ENCODE measurements at places on chromosomes 7 and 10.

DNA sequence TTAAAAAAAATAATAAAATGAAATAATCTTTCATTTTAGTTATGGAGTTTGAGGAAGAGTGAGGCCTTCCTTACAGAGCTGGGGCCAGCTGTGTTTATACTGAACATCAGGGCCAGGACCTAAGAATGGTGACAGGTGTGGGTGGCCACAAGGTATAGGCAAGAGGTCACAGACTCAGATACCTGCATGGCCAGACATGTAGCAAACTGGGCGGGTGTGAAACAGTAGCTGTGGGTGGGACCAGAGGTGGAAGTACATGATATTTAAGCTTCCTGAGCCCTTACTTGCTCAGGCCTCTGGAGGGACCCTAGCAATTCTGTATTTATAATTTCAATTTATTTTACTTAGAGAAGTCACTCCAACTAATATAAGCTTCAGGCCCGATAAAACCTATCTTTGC is 27.7 kb upstream of the CAMK1D start:
- no peak for DNase-seq

GRCh38 chr10:30540276-30540675 is 89.3 kb downstream of the LYZL2 start:
- no peak for DNase-seq

DNA sequence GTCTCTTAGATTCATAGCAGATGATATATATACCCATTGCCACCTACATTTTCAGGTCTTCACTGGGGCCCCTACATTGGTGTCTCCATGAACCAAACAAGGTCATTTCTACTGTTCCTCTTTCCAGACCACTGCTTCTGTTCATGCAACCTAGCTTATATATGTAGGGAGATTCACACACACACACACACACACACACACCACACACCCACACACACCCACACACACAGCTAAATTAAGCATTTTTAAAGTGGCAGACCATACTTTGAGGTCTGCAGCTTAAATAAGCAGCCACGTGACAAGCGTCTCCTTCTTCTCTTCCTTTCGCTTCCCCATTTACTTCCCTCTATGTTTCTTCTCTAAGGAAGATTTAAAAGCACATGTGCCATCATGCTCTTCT is 70.0 kb upstream of the CC2D2B start:
- no peak for DNase-seq

DNA sequence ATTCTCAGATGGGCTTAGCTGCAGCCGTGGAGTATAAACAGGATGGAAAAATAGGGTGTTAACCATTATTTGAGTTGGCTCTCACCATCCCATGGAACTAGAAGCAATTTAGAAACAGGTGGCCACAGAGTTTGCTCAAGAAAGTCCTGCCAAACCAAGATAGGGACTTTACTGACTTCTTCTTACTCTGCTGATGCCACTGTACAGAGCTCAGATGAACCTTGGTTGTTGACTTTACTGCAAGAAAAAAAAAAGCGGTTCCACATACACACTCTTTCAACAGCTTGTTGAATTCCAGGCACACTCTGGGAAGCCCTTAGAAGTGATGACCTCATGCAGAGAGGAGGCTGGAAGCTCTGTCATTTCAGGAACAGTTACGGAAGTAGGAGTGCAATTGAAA is 753.4 kb downstream of the NRG3 start:
- no peak for DNase-seq

- no peak for DNase-seq
These were observed 4.0 kb downstream of the WIPF3 start for GRCh38 chr7:29810297-29810696.

DNA sequence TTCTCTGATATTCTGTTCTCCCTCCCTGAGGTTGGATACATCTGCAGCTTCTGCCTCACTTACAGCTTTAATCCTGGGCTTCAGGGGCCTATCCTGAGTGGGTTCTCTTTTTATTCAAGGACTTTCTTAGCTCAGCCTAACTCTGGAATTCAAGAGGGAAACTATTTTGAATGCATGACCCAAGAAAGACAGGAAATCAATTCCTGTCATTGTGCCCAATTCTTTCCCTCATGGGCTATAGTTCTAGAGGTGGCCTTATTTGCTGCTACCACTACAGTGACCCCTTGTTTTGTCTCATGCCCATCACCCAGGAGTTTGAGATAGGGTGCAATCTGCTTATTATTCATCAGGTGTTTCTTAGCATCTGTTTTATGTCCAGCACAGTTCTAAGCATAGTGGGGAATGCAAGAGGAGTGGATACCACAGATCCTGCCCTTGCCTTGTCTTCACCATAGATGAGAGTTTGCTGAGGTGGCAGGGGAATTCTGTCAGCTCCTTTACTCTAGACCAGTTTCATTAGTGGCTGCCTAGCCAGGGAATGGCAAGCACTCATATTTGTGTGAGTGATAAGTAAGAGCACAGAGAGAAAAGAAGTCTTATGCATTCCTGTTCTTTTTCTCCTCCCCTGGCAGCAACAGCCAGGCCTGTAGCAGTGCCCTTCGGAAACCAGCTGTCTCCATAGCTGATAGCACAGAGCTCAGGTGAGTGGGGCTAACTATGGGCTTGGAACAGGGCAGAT is 19.4 kb downstream of the STRIP2 start:
- DNase-seq: no peak

- no peak for DNase-seq
These were observed 253.4 kb downstream of the GALNT17 start for GRCh38 chr7:71385330-71385729.

DNA sequence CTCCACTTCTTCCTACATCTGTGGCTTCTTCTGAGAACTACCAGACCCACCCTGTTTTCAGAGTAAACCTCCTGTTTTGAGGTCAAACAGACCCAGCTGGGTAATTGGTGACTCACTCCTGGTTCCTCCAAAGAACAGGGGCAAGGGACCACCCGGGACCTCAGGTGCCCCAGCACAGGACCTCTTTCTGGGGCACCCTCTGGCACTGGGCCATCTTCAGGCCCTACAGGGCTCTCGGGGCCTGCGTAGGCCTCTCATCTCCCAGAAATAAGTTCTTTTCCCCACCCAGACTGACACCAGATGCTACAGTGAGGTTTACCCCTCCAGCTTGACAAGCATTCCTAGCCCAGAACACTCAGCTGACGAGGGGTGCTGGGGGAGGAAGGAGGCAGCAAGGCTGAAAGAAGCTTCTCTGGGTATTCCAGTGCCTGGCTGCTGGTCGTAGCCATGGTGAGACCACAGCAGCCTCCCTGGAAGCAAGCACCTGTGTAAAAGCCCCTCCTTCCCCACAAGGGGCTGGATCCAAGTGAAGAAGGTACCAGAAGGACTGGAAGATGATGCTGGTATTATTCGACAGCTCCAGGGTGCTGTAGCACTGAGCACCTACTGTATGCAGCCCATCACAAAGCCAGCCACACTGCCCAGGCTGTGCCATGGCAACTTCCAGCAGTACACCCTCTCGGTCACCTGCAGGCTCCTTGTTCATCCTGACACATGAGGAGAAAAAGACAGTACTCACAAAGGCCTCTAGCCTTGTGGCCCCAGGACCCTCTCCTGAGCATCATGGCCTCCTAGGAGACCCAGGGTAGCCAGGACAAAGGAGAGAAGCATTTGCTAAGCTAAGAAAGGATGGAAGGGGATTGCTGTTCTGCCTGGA is 47.4 kb downstream of the ALOX5 start:
- DNase-seq: peak; percentile 35

- no peak for DNase-seq
These were observed 158.9 kb upstream of the SP4 start for GRCh38 chr7:21269021-21269420.

GRCh38 chr7:103447073-103447960 is 1.3 kb upstream of the SLC26A5 start:
- DNase-seq: peak; percentile 56

- DNase-seq: no peak
These were observed 913.3 kb upstream of the AUTS2 start for GRCh38 chr7:68684996-68685395.

DNA sequence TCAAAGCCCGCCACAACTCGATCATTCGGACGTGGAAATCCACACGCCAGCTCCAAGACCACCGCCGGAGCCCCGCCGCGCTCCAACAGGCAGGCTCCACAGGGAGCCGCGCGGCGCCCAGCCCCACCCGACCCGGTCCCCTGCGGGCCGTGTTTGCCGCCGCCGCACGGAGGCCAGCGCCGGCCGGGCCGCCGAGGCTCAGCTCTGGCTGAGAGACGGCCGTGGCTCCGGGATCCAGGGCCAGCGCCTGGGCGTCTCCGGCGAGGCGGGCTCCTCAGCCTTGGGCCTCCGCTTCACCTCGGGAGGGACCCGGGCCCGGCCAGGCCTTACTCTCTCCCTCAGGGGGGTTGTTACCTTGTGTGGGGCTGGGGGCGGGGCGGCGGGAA is 333 bp downstream of the SMNDC1 start:
- no peak for DNase-seq

- peak; percentile 92 for DNase-seq
These were observed at the start of gene MAD1L1 for GRCh38 chr7:2232766-2233520. TSS of gene MAD1L1 (minus strand) at chr7:2232945. CDS start at chr7:2230133, 2,812 bp downstream.

- no peak for DNase-seq
These were observed 1.8 kb downstream of the A1CF start for GRCh38 chr10:50883629-50884028.
